CD4-positive, alpha-beta T cell treated with Interleukin-1 beta for 1 hour (primary cell): ENCODE measurements at places on chromosomes 5 and 9.
A peak's percentile ranks its signal among the peaks of the same experiment; 100 is the strongest.

GRCh38 chr9:83706676-83707517 lies 861 bp downstream of the UBQLN1 start:
- DNase-seq: peak; percentile 71

DNA sequence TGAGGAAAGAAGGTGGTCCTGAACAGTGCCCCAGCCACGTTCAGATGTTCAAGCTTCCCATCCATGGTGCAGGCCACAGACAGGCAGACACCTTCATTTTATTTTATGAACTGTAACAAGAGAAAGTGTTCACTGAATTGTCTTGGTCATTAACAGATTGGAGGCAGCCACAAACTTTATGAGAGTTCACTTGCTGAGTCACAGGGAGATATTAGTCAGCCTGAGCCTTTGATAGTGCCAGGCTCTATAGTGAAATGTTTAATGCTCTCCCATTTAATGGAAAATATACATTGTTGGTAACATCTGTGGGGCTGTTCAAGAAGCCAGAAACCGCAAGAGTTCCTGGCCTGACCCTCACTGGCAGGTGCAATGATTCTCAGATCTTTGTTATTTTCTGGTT lies 237.0 kb downstream of the TENT4A start:
- no peak for DNase-seq

- DNase-seq: no peak
Observed at GRCh38 chr5:1503241-1504068, 20.3 kb downstream of the LPCAT1 start.

DNA sequence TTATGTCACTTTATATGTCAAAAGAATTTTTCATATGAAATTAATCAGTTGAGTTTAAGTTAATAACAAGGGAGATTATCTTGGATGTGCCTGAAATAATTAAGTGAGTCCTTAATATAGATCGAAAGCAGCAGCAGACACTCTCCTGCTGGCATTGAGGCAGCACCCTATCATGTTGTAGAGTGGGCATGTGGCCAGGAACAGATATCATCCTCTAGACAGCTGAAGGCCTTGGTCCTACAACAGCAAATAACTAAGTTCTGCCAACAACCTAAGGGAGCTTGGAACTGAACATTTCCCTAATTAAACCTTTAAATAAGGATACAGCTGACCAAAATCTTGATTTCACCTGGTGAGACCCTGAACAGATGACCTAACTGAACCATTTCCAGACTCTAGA lies 25.8 kb upstream of the UGT3A1 start:
- DNase-seq: no peak

GRCh38 chr5:173622183-173623047 lies 6.0 kb upstream of the BOD1 start:
- DNase-seq: no peak

GRCh38 chr5:134904610-134905245 lies at the start of gene PCBD2:
Gene PCBD2 (plus strand): TSS chr5:134905131. CDS start chr5:134905140, 9 bp downstream.
- peak; percentile 94 for DNase-seq

DNA sequence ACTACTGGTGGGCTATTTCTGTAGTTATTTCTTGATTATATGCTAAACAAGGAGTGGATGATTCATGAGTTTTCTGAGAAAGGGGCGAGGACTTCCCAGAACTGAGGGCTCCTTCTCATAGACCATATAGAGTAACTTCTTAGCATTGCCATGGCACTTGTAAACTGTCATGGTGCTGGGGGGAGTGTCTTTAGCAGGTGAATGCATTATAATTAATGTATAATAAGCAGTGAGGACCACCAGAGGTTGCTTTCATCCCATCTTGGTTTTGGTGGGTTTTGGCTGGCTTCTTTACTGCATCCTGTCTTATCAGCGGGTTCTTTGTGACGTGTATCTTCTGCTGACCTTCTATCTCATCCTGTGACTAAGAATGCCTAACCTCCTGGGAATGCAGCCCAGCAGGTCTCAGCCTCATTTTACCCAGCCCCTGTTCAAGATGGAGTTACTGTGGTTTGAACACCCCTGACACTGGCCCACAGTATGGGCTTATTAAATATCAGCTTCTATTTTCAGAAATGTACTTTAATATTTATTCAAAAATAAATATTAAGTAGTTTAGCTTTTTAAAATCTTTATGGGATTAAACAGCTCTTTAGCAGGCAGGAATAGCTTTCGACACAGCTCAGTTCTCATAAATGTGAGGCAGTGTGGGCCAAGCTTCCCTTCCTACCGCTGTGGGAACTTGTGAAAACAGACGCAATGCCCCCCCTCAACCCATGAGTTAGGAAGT lies 44.4 kb downstream of the GALNT12 start:
- no peak for DNase-seq

- DNase-seq: no peak
Observed at GRCh38 chr5:149776361-149777305, 46.5 kb downstream of the PPARGC1B start.

GRCh38 chr9:34065541-34065940 lies 16.9 kb upstream of the UBAP2 start:
- no peak for DNase-seq

DNA sequence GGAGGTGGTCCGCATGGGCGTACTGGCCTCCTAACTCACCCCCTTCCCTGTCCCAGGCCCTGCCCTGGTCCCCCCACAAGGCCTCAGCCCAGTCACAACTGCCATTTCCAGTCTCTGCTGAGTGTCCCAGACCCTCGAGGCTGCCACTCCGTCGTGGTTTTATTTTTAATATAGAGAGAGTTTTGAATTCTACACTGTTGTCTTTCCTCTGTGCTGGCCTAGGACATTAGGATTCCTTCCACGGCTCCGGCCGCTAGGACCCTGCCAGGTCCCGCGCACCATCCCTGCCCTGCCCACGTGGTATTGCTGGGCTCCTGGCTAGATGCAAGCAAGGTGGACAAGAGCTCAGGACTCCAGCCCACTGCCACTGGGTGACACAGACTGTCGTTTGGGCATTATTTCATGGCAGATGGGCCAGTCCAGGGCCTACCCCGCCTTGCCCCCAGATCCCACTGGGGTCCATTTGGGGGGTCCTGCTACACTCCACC lies 53.3 kb downstream of the SAR1B start:
- no peak for DNase-seq

DNA sequence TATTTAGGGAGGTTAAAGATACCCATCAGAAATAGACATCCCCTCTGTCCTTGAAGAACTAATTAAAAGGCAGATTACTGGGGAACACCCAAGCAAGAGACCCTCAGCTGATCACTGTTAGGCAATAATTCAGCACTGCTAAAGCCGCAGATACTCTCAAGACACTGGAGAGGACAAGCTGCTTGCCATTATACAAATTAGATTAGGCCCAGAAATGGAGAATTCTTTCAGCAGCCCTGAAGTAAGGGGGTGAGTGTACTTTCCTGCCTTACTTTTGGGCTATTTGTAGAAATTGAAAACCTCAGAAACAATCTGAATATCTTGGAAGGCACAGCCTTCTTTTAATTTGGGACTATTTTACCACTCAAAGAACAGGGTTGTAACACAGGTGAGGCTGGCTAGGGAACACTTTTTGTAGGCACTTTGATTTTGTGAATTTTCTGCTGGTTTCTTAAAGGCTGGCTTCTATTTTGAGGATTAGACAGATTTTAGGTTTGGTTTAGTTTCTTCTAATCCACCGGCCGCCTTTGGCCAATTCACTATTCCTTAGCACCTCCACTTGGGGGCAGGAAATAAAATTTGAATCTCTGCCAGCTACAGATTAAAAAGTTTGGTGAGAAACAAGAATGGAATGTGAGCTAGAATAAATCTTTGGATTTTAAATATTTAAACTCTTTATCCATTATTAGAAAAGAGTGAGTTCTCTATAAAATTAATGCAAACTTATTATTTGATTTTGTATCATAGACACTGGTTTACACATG lies 106.0 kb downstream of the SMARCA2 start:
- no peak for DNase-seq

GRCh38 chr9:118305331-118305730 lies 601.1 kb downstream of the TLR4 start:
- DNase-seq: no peak

GRCh38 chr5:132489051-132489770 lies 1.4 kb downstream of the IRF1 start:
- no peak for DNase-seq

DNA sequence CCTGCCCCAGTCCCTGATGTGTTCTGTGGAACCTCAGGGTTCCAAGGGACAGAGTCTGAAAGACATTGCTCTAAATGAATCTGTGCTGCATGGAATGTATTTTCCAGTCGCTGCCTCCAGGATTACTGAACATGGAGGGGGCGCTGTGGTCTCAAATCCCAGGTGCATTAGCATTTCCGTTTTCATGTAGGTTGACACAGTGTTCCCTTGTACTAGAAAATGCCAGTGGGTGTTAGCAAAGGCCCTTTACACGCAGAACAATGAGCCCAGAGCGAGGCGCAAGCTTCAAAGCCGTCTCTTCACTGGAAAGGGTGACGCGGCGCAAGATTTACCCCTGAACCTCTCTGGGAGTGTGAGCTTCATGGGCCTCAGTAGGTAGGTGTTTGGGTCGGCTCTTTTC lies 308.3 kb downstream of the SLIT3 start:
- no peak for DNase-seq

GRCh38 chr9:78707080-78707479 lies 410.2 kb downstream of the PSAT1 start:
- DNase-seq: no peak

GRCh38 chr9:104873489-104873850 lies 54.5 kb downstream of the ABCA1 start:
- DNase-seq: no peak

GRCh38 chr5:134048864-134049263 lies 44.1 kb upstream of the VDAC1 start:
- DNase-seq: no peak

DNA sequence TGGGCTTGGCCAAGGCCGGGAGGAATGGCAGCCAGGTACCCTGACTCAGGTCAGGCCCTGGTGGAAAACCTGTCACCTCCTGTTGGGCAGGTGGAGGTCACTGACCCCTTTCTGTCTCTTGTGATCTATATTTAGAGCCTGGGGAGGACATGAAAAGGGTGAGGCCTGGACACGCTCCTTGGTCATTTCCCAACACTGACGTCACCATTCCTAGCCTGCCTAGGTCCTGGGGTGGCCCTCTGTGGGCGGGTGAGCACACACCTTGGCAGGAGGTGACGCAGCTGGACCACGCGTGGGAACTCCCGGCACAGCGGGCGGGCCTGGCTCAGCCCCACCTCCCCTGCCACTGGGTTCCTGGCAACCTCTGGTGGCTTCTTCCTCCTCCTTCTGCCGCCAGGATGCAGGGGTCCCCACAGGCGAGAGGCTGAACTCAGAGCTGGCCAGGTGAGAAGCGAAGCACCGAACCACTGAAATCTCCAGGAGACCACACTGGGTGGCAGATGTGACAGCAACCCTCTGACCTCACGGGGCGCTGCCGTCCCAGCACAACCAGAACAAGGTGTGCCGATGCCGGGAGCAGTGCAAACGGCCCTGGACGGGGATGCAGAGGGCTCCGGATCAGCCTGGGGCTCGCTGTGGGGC lies 6.4 kb upstream of the RALGDS start:
- peak; percentile 85 for DNase-seq

DNA sequence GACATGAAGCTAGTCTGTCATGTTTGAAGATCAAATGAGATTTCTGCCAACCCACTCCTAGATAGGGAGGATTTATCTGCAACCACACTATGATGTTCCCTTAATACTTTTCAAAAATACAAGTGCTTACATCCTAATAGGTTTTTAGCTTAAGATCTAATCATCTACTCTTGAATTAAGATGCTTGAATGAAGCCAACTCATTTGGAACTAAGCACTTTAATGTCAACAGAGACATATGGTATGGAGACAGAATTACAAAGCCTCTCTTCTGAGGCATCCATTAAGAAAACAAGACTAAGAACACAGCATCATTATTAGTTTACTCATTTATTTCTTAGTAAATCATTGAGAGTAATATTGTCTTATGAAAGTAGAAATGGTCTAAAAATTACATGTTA lies 139.3 kb upstream of the NFIB start:
- no peak for DNase-seq

GRCh38 chr5:119789406-119790117 lies 160.2 kb downstream of the FAM170A start:
- no peak for DNase-seq

GRCh38 chr5:123398058-123398733 lies 25.0 kb downstream of the CEP120 start:
- DNase-seq: no peak

- DNase-seq: no peak
Observed at GRCh38 chr5:115542651-115543364, 1.8 kb downstream of the FEM1C start.

DNA sequence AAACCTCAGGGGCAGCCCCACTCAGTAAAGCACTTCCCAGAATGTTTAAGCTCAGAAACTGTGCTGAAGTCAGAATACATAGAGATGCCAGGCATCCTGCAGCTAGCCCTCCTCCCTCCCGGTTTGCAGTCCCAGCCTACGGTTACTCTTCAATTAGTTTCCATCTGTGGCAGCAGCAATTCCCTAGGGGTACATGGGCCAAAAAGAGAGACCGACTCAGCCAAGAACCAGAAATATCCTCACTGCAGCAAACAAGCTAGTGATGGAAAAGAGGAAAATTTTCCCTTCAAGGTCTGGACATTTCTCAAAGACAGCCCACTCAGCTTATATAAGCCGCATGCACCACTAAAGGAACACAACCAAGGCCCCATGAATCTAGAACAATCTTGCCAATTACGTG lies 89.1 kb upstream of the PPP2R2B start:
- no peak for DNase-seq

- DNase-seq: no peak
Observed at GRCh38 chr5:174235221-174236011, 189.9 kb downstream of the NSG2 start.

DNA sequence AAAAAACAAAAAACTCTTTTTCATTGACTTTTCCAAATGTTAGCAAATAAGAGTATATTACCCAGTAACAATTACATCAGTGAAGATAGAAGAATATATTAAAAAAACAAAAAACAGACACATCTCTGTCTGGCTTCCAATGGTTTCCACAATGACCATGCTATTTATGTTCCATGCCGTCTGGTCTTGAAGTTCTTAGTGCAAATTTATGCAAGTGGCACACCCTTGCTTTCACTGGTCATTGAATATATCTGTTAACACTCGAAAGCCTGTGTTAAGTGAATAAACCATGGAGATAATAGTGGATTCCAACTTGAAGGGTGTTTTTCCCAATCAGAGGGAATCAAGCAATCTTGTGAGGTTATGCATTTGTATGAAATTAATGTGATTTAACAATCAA lies 291.9 kb downstream of the KCTD16 start:
- no peak for DNase-seq

GRCh38 chr5:80239680-80240367 lies 16.0 kb downstream of the SERINC5 start:
- no peak for DNase-seq

- DNase-seq: no peak
Observed at GRCh38 chr5:11904265-11904906, at the start of gene CTNND2. Gene CTNND2 (minus strand): TSS chr5:11904446. CDS start chr5:11903853, 593 bp downstream.

DNA sequence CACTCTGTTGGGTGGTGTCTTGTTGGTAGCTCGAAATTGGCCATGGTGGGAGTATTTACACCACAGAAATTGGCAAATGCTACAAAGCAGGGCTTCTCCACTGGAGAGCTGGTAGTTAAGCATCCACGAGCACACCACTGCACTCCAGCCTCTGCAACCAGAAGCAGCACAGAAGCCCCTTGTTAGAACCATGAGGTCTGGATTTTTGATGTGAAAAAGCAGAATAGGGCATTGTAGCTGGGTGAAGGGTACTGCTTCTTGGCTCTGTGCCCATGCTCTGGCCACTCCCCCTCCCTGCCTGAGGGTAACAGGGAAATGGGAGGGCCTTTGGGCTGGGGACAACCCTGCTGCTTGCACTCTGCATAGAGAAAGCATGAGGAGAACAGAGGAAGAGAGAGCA lies 81.2 kb upstream of the UBTD2 start:
- DNase-seq: peak; percentile 33

- no peak for DNase-seq
Observed at GRCh38 chr5:41281215-41281810, 68.0 kb upstream of the C6 start.
